Cerebellar nuclear complex (tissue), 1 donor: ENCODE measurements at places on chromosomes 13 and 19.

DNA sequence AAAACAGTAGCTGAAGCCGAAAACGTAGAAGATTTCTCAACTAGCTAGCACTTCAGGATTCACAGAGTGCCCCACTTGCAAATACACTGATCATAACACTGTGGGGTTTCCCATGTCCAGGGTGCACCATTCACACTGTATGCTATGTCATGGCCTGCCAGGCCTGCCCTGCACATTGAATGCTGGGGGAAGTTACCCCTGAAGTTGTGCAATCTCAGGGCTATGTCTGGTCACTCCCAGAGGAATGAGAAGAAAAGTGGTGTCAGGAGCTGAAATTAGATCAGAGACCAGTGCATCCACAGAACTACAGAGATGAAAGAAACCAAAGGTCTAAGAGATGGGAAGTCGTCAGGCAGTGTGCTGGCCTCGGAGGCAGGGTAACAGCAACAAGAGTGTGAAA, 196.8 kb downstream of the RAP2A start:
- no peak for DNase-seq

DNA sequence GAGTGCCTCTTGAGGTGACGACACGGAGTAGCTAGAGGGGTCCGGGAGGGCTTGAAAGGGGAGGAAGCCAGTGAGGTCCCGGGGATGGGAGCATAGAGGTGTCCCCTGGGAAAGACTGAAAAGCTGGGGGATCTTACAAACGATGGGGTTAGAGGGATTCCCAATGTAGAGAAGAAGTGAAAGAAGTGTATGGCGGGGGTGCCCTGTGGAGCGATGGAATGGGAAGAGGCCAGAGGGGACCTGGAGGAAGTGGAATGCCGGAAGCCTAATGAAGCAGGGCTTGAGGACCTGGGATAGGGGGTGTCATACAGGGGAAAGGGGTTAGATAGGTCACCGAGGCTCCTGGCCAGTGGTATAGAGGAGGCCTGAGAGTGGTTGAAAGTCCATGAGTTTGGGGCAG, 580 bp downstream of the AP2A1 start:
- DNase-seq: no peak

- DNase-seq: no peak
Observed at GRCh38 chr13:44425041-44425814, 51.6 kb downstream of the SERP2 start.

DNA sequence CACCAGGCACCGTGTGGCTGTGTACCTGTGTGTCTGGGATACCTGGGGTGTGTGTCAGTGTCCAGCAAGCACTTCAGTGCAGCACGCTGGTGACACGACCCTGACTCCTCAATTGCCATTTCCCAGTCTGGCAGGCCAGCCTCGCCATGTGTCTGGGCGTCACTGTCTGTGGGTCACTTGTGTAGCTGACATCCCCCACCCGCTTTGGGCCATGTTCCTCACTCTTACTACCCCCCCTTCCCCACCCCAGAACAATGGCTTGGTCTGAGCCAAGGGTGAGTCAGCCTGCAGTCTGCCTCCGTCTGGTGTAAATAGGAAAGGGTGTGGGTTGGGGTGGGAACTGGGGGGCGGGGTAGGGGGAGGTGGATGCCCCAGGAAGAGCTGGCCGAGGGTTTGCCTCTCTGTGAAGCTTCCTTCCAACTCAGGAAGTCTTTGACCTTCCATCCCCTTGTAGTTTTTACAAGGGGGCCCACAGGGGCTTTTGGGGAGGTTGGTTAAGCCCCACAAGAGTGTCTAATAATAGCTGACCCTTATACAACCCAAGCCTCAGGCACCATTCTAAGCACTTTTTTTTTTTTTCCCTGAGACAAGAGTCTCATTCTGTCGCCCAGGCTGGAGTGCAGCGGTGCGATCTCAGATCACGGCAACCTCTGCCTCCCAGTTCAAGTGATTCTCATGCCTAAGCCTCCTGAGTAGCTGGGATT, 17.6 kb downstream of the NOVA2 start:
- no peak for DNase-seq

DNA sequence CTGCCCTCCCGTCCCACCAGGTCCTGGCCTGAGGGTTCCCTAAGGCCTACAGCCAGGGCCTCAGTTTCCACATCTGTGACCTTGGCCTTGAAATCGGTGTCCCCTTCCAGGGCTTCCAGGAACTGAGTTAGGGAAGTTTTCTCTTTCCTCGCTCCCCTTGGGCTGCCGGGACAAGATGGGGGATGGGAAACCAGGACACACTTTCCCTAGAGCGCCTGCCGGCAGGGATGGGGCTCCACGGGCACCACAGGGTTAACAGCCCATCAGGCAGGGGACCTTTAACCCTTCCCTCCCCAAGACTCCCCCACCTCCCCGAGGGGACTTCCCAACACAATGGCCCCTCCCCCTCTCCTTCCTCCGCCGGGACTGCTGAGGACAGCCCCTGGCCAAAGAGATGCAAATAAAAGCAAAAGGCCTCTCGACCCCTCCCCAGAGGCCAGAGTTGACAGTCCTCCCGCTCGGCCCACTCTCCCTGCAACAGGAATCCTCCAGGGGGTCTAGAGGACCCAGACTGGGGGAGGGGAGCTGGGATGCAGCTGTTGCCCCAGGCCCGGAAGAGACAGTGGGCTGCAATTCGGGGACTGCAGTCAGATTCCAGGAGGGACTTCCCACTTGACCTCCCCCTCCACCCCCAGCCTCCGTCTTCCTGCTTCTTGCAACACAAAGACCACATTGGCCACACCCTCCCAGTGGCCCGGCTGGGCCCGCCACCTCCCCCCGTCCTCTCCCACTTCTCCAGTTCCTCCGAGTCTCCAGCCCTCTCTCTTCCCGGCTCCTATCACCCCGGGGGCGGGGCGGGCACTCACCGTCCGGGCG, 3.4 kb downstream of the BBC3 start:
- no peak for DNase-seq

DNA sequence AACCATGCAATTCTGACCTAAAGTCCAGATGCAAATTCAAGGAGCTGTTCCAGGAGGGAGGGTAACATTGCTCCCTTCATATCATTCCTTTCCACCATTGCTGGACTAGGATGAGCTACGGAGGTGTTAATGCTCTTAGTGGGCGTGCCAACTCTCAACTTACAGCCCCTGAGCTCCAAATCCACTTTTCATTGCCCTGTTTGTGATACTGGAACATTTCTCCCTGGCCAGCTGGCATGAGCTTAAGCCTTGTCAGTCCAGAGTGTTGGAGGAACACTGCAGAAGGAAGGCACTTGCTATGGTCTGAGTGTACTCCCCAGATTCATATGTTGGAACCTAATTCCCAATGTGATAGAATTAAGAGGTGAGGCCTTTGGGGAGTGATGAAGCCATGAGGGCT, 70.4 kb upstream of the FARP1 start:
- DNase-seq: no peak

DNA sequence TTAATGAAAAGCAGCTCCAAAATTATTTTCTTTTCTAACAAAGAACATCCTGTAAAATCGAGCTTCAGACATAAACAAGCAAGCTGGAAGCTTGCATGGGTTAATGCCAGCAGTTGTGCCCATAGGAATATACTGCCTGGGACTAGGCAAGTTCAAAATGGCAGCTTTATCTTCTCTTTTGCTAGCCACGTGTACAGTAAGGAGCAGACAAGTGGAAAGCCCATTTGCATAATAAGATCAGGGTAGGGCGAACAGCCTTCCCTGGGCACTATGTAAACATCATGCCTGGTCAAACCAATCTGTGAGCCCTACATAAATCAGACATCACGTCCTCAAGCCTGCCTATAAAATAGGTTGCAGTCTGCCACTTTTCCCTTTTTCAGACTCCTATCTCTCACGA, 489.7 kb downstream of the RFC3 start:
- no peak for DNase-seq

DNA sequence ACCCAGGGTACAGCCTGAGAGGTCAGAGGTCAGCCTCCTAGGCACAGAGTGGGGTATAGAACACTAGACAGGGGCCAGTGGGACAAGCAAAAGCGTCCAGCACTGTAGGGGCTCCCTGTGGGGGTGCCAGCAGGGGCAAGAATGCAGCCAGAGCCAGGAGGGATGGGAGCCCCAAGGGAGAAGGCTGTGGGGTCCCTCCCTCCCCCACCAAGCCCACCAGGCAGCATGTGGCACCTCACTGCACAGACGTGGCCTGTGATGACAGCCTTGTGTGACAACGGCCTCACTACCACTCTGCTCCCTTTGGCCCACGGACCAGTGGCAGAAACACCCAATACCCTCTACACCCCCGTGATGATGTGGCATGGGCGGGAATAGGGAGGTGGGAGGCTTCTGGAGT, 10.1 kb downstream of the ARMC6 start:
- no peak for DNase-seq

DNA sequence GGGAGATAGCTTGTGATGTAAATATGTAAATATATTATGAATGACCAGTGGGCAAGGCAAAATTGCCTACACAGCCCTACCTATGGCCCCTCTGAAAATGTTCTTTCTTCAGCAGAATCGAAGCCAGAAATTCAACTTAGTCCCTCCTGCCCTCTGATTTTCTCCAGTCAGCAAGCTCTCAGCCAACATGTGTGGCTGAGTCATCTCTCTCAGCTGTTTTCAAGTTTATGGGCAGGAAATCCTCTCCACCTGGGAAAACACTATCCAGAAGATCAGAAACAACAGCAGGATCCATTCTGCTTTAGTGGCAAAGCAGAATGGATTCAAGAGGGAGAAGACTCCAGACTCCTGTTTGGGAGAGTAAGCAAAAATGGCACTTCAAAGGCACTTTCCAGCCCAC, 8.9 kb upstream of the ZNF527 start:
- DNase-seq: no peak

GRCh38 chr13:86681223-86681622, 882.0 kb upstream of the SLITRK6 start:
- no peak for DNase-seq

DNA sequence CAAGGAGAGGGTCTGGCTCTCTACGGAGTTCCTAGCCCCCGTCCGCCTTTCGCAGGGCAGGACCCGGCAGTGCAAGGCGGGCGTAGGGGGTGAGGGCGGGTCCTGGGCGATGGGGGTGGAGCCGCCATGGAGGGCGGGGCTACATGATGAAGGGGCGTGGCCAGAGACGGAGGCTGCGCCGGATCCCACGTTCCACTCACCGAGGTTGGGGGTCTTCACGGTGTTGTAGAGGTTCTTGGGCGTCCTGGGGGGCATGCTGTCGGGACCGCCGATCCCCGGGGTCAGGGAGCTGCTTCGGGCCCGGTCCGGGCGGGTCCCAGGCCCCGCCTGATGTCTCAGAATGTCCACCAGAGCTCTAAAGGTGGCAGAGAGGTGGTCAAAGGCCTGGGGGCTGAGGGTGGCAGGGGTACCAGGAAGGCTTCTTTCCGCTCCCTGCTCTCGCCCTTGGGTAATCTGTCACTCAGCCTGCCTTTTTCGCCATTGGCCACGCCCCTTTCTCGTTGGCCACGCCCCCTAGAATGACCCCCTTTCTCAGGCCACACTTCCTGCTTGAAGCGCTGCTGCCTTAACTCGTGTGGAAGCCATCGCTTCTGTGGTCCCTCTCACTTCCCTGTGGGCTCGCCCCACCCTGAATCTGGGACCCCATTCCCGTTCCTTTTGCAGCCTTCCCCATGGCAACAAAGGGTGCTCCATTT, 2.5 kb downstream of the SHISA7 start:
- no peak for DNase-seq

GRCh38 chr13:24502533-24503378, 9.8 kb downstream of the PARP4 start:
- no peak for DNase-seq

DNA sequence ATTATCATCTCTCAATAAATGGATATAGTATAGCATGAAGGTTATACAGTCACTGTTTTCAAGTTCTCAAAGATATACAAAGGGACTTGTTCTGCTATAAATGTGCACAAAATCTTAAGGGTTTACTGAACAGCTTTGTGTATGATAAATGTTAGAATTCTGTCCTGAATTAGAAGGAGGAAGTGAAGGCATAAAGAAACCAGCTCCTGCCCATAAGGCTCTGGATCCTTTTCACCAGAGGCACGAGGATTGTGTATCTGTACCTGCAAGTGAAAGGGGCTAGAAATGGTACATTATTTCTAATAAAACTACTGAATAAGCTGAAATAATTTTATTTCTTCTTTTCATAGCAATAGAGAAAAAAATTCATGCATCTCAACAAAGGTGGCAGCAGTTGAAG, 32.4 kb downstream of the PHF11 start:
- DNase-seq: no peak
